A549 treated with RU486 at 1 μM for 4 hours (cell line): ENCODE measurements at places on chromosomes 3 and 15. TPM values are rescaled to one million over a fixed set of nuclear protein-coding genes. Genes with fewer than 3 reads are reported as not detected.

Gene GOLGA6L4
- 0.25 to 1.1 TPM (median 0.81 TPM) in 5 replicates for total RNA-seq

Gene DUOXA2
- not detected in 5 replicates for total RNA-seq

Gene SPSB4
- 0.08 to 0.26 TPM (median 0.12 TPM) in 5 replicates for total RNA-seq

Gene TMEM158
- total RNA-seq = 13.1 to 29.5 TPM (median 23.7 TPM) in 5 replicates

Gene GABRB3
- total RNA-seq = 61.0 to 82.0 TPM (median 72.6 TPM) in 5 replicates

Gene ZNF654
- total RNA-seq = 2.6 to 4.1 TPM (median 3.5 TPM) in 5 replicates

Gene MOBP
- total RNA-seq = 0.05 to 0.20 TPM in 2 of 5 replicates, not detected in the others

Gene CYP1A2
- total RNA-seq = not detected in 5 replicates
